Activated naive CD8-positive, alpha-beta T cell treated with anti-CD3 and anti-CD28 coated beads, Interleukin-2, amount 10 ng/mL, durations not matched to agents 7 days and 5 days (primary cell): ENCODE measurements at places on chromosomes 4 and X.

- DNase-seq = no peak
These were observed 63.6 kb downstream of the CLNK start for GRCh38 chr4:10620935-10621488.

- no peak for DNase-seq
These were observed at the start of gene RAB33B for GRCh38 chr4:139454111-139455045. RAB33B (plus strand) TSS chr4:139454121; CDS start chr4:139454196, 75 bp downstream.

- peak; percentile 79 for DNase-seq
These were observed at the start of gene OTUD5 for GRCh38 chrX:48957477-48957826. OTUD5 (minus strand) TSS chrX:48957607; CDS start chrX:48957570, 37 bp downstream.

DNA sequence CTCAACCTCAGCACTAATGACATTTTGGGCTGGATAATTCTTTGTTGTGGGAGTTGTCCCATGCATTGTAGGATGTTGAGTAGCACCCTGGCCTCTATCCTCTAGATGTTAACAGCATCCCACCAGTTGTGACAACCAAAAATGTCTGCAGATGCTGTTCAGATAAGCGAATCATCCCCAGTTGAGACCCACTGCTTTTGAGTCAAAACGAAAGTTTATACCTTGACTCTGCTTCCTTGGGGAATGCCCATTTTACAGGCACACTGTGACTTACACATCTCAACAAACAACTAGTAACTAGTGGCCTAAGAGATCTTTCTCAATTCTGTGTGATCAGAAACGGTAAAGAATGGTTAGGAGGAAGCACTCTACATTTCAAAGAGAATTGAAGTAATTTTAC, 37.0 kb downstream of the SEPSECS start:
- no peak for DNase-seq

DNA sequence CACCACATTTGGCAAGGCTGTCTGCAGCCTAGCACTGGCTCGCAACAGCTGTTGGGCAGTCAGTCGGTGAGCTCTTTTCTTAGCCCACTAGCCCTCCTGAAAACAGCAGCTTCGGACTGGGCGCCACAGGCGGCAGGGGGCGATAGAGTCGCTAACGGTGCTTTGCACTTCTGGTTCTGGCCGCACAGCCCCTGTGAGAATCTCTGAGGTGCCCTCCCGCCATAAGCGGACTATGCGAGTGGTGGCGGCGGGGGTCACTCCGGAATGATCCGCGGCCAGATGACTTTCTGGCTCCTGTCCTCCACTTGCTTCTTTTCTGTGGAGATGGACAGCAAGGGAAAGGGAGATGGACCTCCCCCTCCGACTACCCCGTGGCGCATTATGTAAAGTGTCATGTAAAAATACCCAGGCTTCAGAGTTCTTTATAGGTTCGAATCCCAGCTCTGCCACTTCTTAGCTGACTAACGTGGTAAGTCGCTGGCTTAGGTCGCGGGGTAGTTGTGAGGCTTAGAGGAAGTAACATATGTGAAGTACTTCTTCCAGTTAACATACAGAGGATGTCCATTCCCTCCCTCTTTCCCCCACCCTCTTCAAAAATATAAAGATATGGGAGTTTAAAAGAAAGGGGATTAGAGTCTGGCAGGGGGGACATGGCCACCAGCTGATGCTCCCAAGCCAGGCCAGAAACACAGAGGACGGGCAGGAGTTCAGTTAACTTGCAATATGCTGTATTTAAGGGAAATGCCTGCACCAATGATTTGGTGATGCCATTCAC, 11.0 kb downstream of the ARHGAP36 start:
- no peak for DNase-seq

GRCh38 chr4:78534286-78534955, 17.1 kb upstream of the ANXA3 start:
- no peak for DNase-seq

GRCh38 chr4:158912806-158913205, 144.0 kb downstream of the FNIP2 start:
- DNase-seq = no peak

GRCh38 chr4:13386405-13387107, 97.6 kb downstream of the RAB28 start:
- no peak for DNase-seq

DNA sequence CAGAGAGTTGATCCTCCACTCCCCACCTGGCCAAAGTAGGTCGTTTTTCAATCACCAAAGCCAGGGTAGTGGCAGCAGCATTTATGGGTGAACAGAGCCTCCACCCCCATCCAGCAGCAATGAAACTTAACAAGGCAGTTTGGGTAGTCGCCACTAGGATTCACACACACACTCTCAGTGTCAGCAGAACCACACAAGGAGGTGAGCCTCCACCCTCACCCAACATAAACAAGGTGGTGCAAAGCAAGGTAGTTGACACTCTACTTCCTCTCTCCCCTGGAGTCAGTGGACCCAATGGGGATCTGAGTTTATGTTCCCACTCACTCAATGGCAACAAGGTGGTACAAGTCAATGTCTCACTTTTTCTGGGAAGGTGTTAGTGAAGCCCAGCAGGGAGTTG, 50.4 kb upstream of the CCDC149 start:
- no peak for DNase-seq

- DNase-seq = no peak
These were observed 2.0 kb downstream of the ANTXR2 start for GRCh38 chr4:80070880-80071603.

GRCh38 chr4:182826391-182826790, 90.8 kb downstream of the DCTD start:
- DNase-seq = peak; percentile 38

DNA sequence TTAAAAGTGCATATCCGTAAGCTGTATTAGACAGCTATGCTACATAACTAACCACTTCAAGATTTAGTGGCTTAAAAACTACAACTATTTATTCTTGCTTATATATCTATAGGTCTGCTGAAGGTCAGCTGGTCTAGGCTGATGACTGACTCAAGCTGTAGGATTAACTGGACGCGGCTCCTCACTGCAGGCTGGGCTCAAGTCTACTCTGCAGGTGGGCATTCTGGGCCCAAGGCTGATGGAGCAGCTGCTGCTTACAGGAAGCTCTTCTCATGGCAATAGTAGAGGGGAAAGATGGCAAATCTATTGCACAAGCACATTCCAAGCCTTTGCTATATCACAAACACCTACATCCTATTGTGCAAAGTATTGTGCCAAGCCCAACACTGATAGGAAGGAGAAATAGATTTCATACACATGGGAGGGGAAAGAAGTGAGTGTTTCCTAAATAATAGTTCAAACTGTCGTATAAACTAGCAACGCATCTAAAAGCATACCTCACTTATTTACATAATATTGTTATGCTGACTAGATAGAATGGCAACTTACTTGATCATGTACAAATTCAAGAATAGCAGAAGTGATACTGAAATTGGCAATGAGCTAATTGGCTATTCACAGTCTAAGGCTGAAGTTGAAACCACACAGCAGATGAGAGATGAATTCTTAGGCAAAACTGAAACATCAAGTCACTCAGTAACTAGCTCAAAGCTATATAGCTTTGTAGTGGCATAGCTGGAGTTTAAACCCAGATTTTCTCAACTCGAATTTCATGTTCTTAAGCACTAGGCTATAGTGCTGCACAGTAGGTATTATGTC, 263.8 kb downstream of the NKX6-1 start:
- no peak for DNase-seq

DNA sequence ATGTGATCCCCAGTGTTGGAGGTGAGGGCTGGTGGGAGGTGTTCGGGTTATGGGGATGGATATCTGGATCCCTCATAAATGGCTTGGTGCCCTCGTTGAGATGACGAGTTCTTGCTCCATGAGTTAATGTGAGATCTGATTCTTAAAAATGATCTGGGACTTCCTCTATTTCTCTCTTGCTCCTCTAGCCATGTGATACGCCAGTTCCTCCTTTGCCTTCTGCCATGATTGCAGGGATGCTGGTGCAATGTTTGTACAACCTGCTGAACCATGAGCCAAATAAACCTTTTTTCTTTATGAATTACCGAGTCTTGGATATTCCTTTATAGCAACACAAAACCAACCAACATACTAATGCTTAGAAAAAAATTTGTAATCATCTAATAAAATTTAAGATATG, 56.6 kb downstream of the STAP1 start:
- no peak for DNase-seq
